ENCODE measurements at places on chromosomes 5 and 9.

- no peak for DNase-seq
Measured at GRCh38 chr5:479566-480319, 36.8 kb downstream of the EXOC3 start.

DNA sequence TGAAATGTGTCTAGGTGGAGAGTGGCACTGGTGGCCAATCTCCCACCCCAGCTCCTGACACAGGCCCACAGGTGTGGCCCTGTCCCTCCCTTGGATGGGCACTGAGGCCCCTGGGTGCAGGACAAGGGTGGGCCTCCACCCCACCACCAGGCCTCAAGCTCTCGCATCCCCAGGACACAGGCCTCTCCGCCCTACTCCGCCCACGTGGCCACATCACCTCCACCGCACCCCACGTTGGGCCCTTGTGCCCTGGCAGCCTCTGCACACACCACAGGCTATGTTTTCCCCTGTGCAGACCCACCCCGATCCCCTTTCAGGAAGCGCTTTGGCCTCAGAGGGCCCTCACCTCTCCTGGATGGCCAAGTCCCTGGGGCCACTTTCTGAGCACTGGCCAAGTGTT, 54.7 kb downstream of the SECISBP2 start:
- DNase-seq: no peak

- DNase-seq: no peak
Measured at GRCh38 chr5:12522116-12522515, 617.9 kb upstream of the CTNND2 start.

DNA sequence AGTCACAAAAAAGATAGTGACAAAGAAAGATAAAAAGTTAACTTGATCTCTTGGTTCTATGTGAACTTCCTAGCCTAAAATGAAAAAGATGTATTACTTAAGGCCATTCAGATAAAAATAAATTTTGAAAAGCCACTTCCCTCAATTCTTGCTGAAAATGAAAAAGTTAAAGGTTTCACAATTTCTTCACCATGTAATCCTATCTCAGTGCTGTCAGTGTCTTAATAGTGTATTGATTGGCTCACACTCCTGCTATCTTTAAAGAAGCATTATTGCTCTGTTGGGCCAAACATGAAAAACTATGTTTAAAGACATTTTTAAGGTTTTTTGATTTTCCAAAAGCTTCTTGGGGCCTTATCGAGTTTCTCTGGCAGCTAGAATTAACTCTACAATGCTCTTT, 18.1 kb upstream of the EGFLAM start:
- no peak for DNase-seq

DNA sequence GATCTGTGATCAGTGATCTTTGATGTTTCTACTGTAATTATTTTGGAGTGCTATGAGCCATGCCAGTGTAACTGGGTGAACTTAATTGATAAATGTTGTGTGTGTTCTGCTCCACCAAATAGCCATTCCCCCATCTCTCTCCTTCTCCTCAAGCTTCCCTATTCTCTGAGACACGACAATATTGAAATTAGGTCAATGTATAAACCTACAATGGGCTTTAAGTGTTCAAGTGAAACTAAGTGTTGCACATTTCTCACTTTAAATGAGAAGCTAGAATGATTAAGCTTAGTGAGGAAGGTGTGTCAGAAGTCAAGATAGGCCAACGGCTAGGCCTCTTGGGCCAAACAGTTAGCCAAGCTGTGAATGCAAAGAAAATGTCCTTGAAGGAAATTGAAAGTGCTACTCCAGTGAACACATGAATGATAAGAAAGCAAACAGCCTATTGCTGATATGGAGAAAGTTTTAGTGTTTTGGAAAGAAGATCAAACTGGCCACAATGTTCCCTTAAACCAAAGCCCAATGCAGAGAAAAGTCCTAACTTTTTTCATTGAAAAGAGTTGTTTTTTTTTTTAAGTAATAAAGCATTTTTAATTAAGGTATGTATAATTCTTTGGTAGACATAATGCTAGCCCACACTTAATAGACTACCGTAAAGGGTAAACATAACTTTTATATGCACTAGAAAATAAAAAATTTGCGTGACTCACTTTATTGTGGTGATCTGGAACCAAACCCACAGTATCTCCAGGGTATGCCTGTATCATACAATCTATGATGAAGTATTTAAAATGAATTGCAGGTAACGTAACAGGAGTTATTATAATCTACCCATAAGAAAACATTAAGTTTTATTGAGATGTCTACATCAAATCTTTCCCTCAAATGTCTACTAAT, 42.5 kb upstream of the ALDH1A1 start:
- DNase-seq: no peak

- DNase-seq: peak; percentile 19
Measured at GRCh38 chr9:107215381-107215780, 67.7 kb upstream of the RAD23B start.

DNA sequence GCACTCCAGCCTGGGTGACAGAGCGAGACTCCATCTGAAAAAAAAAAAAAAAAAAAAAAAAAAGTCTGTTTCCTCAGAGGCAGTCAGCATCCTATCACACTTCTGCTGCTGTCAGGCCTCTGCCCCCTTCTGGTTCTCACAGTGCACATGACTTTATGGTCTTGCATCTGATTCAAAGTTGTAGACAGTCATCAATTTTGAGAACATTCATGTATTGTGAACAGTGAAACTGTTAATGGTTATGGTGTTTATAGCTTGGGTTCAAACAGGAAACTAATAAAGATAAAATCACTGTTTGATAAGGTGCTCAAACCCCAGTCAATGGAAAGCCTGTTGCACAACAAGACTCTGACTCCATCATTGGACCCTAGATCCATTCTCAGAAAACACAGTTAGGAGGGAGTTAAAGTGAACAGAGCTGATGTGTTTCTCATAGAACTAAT, 61.4 kb downstream of the FOXD1 start:
- no peak for DNase-seq

- DNase-seq: no peak
Measured at GRCh38 chr5:32471784-32472183, 27.2 kb upstream of the ZFR start.

Data from ACHN (cell line).